ENCODE measurements at places on chromosomes 16 and 17.

- no peak for DNase-seq
Observed at GRCh38 chr17:6577686-6578263, 21.4 kb upstream of the PITPNM3 start.

DNA sequence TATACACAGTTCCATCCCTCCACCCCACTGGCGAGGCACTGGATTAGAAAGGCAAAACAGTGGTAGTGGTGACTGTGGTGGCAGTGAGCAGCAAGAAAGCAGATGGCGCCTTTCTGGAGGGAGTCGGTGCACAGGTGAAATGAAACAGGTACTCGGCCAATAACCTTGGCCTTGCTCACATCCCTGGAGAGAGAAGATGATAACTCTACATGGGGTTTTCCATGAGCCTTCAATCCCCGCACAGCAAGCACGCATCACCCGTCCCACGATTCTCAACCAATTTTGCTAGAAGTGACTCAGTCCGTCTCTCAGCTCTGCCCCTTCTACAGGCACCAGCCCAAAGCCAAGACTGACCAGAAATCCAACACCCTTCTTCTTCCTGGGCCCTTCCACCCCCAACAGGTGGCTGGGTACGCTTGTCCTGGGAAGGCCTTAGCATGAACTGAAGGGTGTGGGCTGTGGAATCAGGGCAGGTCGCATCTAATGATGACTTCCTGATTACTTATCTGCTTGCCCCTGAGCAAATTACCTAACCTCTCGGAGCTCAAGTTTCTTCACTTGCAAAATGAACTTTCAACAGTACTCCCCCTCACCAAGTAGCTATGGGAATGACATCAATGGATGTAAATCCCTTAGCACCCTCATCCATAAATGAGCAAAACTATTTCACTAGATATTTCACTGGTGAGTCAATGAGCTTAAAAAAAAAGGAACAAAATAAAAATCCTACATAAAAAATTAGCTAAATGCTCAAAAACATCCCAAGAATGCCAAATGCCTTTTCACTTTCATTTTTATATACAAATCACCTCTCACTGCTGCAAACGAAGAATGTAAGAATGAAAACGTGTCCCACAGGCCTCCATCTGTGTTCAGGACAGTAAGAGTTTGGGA, 18.0 kb downstream of the XPO6 start:
- peak; percentile 78 for DNase-seq

DNA sequence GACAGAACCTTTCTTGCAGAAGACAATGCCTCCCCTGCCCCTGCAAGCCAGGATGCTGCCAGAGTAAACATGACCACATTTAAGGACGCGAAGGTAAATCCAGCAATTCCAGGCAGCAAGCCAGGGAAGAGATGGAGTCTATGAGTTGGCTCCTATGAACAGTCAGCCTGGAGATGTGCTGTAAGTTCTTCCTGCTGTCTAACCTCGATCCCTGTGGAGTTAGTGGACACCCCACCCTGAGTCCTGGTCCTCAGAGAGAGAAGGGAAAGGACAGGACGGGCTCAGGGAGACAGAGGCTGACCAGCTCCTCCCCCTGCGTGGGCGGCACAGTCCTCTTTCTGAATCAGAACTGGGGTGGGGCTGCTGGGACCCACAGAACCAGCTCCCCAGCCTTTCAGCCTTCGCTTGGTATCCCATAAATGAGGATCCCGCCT, 24.9 kb downstream of the CDC42EP4 start:
- no peak for DNase-seq

DNA sequence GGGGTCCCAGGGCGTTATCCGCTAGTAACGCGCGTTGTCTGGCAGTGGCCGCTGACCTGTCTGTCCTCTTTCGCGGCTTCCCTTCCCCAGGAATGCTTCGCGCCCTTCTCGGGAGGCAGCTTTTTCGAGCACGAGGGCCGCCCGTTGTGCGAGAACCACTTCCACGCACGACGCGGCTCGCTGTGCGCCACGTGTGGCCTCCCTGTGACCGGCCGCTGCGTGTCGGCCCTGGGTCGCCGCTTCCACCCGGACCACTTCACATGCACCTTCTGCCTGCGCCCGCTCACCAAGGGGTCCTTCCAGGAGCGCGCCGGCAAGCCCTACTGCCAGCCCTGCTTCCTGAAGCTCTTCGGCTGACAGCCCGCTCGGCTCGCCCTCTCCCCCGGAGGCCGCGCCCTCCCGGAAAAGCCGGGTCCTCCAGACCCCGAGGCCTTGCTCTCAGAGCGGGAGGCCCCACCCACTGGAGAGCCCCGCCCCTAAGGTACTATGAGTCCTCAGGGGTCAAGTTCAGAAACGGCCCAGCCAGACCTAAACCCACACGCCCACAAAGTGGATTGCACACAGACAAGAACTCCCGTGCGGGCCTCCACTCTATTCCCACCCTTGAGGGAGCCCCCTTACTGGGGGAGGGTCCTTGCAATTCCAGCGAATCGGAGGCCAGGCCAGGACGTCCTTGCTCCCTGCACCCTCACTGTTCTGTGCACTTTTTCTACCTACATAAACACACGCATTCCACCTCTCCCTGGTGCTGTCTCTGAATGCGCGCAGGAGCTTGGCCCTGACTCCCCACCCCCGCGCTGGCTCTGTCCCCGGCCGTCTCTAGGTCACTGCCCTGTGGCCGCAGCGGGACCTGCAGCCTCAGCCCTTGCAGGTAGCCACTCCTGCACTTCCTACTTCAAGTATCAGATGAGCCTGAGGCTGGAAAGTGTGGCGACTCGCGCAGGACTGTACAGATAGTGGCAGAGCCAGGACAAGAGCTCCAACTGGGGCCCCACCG, 5.4 kb upstream of the SLC5A2 start:
- no peak for DNase-seq

GRCh38 chr17:31926100-31926729, 10.6 kb upstream of the SUZ12 start:
- no peak for DNase-seq

DNA sequence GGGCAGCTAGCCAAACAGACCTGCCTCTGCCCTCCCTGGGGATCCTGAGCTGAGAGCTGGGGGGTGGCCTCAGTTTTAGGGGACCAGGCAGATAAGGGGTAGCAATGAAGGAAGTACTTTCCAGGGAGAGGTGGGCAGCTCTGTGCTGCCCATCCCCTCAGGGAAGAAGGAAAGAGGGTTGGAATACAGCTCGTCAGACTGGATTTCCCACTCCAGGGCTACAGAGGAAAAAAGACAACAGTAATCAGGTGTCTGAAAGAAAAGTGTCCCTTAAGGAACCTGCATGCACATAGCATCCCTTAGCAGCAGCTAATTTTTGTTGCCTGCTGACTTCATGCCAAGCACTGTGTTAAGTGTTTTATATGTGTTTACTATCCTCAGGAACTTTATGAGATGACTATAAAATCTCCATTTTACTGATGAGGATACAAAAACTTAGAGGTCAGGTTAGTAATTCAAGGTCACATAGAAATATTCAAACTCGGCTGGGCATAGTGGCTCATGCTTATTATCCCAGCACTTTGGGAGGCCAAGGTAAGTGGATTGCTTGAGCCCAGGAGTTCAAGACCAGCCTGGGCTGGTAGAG, 3.2 kb upstream of the MRPL58 start:
- DNase-seq: no peak

- no peak for DNase-seq
Observed at GRCh38 chr17:17653343-17653742, 27.9 kb upstream of the RAI1 start.

GRCh38 chr17:2202996-2203575, 100.5 kb downstream of the SMG6 start:
- no peak for DNase-seq

DNA sequence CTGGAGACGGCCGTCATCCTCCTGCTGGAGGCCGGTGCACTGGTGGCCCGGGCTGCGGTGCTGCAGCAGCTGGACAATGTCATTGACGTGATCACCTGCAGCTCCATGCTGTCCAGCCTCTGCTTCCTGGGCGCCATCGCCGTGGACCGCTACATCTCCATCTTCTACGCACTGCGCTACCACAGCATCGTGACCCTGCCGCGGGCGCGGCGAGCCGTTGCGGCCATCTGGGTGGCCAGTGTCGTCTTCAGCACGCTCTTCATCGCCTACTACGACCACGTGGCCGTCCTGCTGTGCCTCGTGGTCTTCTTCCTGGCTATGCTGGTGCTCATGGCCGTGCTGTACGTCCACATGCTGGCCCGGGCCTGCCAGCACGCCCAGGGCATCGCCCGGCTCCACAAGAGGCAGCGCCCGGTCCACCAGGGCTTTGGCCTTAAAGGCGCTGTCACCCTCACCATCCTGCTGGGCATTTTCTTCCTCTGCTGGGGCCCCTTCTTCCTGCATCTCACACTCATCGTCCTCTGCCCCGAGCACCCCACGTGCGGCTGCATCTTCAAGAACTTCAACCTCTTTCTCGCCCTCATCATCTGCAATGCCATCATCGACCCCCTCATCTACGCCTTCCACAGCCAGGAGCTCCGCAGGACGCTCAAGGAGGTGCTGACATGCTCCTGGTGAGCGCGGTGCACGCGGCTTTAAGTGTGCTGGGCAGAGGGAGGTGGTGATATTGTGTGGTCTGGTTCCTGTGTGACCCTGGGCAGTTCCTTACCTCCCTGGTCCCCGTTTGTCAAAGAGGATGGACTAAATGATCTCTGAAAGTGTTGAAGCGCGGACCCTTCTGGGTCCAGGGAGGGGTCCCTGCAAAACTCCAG, 1.1 kb downstream of the MC1R start:
- DNase-seq: no peak

- no peak for DNase-seq
Observed at GRCh38 chr16:11159282-11159681, 96.7 kb downstream of the SOCS1 start.

DNA sequence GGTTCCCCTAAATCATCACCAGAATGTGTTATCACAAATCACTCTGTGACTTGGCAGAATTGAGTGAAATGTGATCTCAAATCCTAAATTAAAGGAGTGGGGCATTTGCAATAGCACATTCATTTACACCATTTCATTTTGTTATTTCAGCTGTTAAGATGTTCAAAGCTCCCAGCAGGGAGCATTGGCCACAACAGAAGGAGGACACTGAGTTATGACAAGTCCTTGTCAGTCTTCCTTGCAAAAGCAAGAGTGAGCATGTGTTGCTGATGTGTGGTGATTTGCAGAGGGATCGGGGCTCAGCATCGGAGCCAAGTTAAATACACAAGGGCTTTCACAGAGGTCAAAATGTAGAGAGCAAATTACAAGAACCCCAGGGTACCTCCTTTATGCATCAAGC, 372.2 kb upstream of the CDH5 start:
- no peak for DNase-seq

DNA sequence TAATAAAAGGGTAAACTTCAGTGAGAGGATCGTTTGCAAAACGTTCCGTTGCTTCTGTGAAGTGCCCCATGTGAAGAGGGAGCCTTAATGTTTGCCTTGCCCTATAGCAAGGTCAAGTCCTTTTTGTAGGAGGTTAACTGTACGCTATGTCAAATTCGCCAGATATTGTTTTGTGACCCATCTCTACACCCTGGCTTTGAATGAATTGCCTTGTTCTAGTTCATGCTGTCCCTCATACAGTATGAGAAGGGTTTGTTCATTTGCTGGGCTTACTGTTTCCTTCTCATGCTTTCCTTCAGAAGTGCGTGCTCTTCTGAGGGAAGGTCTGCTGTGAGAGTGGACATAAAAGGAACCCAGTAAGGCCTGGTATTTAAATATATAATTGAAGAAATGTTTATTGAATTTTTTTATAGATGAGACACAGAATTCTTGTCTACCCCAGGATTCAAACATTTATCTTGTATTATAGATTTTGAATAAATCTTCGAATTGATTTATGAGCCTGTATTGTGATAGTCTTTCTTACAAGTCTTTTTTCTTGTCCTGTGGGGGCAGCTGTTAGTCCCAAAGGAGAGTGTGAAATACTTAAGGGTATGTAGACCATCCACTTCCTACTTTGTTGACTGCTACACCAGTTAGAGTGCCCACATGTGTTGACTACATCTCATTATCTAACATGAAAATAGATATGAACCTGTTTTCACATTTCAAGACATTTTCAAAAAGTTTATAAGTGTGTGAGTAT, 1.7 kb downstream of the MAP3K3 start:
- no peak for DNase-seq

DNA sequence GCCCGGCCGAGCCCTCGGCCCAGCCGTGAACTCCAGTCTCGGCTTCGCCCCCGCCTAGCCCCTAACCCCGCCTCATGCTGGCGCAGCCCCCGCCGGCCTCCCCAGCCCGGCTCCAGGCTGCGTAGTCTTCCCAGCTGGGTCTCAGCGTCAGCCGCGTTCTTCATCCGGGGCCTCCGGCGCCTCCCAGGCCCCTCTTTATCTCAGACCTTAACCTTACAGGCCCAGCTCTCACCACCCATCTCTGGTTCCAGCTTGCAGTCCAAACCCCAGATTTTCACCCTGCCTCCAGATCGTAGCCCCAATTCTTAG, at the start of gene PROCA1:
PROCA1 (minus strand) TSS at position 166 of the 309 bp plus-strand sequence. CDS start 228 bp downstream, outside the sequence.
- no peak for DNase-seq

- DNase-seq: no peak
Observed at GRCh38 chr17:72236980-72237633, 116.3 kb downstream of the SOX9 start.

GRCh38 chr17:49549311-49549605, 26.4 kb upstream of the NXPH3 start:
- DNase-seq: no peak

DNA sequence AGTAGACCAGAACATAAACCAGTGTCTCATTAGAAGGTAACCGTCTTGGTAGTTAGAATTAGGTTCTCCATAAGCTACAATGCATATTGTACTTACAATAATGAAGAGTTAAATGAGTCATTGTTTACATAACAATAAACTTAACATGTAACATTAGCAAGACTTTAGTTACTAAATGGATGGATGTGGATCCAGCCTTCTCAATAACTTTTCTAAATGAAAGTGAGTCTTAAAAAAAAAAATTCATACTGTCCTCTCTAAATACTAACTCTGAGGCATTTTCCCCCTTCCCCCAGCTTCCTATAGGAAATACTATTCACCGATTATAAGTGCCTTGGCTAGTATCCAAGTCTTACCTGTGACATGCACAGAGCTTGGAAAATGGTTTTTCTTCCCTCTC, 155.3 kb downstream of the CYB561 start:
- no peak for DNase-seq

GRCh38 chr17:1090465-1091189, 89.2 kb downstream of the ABR start:
- DNase-seq: peak; percentile 92

- peak; percentile 85 for DNase-seq
Observed at GRCh38 chr17:77098884-77099545, 41.8 kb upstream of the SEC14L1 start.

DNA sequence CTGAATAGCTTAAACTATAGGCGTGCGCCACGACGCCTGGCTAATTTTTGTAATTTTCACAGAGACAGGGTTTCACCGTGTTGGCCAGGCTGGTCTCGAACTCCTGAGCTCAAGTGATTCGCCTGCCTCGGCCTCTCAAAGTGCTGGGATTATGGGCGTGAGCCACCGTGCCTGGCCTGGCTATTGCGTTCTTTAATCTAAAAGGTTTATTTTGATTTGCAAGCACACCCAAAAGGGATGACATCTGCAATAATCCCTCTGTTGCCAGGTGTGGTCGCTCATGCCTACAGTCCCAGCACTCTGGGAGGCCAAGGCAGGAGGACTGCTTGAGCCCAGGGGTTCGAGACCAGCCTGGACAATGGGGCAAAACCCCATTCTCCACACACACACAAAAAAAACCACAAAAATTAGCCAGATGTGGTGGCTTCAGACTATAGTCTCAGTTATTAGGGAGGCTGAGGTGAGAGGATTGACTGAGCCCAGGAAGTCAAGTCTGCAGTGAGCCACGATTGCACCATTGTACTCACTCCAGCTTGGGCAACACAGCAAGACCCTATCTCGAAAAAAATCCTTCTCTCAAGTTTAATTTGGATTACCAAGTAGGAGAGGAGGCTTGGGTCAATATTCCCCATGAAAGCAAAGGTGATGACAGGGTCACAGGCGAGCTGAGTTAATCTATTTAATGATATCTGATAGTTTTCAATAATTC, 144.1 kb downstream of the PARN start:
- no peak for DNase-seq

Measured in renal cortical epithelial cell (primary cell).